T-helper 22 cell (primary cell): ENCODE measurements at places on chromosomes 11 and 22.

- no peak for DNase-seq
Observed at GRCh38 chr11:130932086-130932712, 15.9 kb upstream of the SNX19 start.

DNA sequence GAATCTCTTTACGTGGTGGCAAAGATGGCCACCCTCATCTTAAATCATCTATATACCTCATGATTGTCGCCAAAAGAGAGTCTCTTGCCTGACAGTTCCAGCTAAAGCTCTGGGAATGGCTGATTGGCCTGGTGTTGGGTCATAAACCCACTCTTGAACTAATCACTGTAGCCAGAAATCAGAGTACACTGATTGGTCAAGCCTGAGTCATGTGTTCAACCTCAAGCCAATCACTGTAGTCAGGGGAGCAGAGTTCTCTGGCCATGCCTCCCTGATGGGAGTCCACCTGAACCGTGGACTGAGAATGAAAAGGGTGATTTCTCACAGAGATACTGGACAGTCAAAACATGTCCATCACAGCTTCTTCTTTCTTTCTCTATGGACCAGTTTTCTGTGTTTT is 45.8 kb downstream of the RCN1 start:
- DNase-seq: no peak

DNA sequence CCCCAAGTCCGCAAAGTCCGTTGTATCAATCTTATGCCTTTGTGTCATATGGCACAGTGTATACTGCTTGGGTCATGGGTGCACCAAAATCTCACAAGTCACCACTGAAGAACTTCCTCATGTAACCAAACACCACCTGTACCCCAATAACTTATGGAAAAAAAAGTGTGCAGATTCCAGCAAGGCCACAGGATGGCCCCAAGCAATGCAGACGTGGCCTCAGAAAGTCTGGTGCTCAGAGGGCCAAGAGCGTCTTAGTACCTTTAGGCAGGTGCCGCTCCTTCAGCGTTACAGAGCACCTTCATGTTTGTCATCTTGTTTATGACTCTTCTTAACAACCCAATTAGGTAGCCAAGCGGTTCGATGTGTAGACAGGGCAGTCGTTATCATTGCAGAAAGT is 65.3 kb downstream of the PRDM11 start:
- no peak for DNase-seq

DNA sequence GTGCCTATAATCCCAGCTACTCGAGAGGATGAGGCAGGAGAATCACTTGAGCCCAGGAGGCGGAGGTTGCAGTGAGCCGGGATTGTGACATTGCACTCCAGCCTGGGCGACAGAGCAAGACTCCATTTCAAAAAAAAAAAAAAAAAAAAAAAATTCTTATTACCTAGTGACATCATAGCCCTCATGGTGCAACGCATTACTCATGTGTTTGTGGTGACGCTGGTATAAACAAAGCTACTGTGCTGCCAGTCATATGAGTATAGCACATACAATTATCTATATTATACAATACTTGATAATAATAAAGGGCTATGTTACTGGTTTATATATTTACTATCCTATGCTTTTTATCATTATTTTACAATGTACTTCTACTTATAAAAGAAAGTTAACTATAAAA is 41.2 kb downstream of the OR2AT4 start:
- no peak for DNase-seq

DNA sequence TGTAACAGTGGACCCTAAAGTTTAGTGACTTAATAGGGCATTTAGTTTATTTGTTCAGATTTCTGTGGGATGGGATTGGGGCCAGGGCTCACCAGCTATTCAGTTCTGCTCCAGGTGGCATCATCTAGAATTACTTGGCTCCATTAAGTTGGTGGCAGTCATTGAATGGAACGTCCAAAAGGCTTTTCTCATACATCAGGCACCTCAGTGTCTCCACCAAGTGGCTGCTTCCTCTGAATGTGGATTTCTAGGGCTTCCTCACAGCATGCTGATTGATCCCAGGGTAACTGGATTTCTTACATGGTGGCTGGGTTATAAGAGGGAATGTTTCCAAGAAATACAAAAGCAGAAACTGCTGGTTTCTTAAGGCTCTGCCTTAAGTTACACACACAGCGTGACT is 34.7 kb downstream of the USP47 start:
- DNase-seq: no peak

GRCh38 chr11:17979770-17980371 is 33.0 kb downstream of the SERGEF start:
- no peak for DNase-seq

- no peak for DNase-seq
Observed at GRCh38 chr11:47434011-47434786, 8.0 kb upstream of the PSMC3 start.

- no peak for DNase-seq
Observed at GRCh38 chr11:8442301-8442700, 151.7 kb downstream of the STK33 start.

DNA sequence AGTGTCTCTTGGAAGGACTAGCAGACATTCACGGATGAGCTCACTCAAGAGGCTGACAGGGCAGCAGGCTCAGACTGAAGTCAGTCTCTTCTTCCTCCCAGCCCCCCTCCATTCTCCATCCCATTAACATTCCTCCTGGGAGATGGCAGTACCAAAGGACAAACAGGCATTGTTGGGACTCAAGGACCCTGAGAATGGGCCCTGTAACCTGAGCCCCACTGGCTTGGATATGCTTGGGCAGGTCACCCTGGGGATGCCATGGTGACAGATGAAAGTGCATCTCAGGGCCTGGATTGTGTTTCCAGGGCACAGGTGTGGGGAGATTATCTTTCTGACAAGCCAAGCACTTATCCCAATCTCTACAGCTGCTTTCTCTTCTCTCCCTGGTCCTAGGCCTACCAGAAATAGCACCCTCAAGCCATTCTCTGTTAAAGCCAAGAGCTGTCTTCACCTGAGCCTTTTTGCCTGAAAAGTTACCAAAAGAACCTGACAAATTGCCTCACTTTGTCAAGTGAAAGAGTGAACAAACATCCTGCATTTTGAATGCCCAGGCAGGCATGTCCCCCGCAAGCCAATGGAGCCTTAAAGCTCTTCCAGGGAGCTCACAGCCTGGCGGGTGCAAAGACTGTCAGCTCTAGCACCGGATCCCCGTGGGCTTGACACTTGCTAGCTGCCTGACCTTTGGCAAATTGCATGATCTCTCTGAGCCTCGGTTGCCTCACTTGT is 366.0 kb upstream of the NARS2 start:
- no peak for DNase-seq

GRCh38 chr11:17224727-17225126 is 16.9 kb upstream of the PIK3C2A start:
- no peak for DNase-seq

DNA sequence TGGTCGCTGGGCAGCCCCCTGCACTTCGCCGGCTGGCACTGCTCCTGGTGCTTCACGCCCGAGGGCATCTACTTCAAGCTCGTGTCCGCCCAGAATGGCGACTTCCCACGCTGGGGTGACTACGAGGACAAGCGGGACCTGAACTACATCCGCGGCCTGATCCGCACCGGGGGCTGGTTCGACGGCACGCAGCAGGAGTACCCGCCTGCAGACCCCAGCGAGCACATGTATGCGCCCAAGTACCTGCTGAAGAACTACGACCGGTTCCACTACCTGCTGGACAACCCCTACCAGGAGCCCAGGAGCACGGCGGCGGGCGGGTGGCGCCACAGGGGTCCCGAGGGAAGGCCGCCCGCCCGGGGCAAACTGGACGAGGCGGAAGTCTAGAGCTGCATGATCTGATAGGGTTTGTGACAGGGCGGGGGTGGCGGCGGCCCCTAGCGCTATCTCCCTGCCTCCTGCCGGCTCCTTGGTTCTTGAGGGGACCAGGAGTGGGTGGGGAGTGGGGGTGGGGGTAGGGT is 13.5 kb upstream of the MIEF1 start:
- DNase-seq: no peak

GRCh38 chr11:69825037-69825834 is 6.0 kb upstream of the FGF3 start:
- no peak for DNase-seq

- no peak for DNase-seq
Observed at GRCh38 chr11:8749202-8749601, 66.6 kb downstream of the RPL27A start.

DNA sequence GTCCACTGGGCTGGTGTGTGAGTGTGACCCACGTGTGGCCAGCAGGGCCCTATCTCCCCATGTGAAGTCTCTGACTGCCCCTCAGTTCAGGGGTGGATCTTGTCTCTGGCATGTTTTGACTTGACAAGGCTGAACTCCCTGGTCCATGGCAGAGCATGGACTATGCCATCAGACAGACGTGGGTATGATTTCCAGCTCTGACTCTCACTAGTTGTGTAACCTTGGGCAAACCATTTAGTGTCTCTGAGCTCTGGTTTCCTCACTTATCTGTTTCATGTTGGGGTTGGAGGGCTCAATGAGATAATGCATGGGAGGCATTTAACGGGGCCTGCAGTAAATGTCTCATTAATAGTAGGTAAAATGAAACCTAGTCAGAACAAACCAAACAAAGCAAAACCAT is 254.5 kb upstream of the NARS2 start:
- DNase-seq: no peak

DNA sequence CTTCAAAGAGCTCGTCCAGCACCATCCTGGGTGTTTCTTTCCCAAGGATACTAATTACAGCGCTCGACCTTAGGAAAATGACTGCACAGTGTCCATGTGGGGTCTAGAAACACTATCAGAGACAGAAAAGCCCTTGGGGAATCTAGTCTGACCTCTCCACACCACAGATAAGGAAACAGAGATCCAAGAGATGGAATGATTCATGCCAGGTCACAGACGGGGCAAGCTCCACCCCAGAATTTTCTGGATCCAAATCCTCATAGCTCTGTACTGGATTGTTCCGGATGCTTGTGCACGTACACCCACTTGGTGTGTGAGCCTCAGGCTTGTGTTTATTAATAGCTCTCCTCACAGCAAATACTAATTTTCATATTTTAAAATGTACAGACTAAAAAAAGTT is 11.3 kb downstream of the ABTB2 start:
- DNase-seq: no peak

DNA sequence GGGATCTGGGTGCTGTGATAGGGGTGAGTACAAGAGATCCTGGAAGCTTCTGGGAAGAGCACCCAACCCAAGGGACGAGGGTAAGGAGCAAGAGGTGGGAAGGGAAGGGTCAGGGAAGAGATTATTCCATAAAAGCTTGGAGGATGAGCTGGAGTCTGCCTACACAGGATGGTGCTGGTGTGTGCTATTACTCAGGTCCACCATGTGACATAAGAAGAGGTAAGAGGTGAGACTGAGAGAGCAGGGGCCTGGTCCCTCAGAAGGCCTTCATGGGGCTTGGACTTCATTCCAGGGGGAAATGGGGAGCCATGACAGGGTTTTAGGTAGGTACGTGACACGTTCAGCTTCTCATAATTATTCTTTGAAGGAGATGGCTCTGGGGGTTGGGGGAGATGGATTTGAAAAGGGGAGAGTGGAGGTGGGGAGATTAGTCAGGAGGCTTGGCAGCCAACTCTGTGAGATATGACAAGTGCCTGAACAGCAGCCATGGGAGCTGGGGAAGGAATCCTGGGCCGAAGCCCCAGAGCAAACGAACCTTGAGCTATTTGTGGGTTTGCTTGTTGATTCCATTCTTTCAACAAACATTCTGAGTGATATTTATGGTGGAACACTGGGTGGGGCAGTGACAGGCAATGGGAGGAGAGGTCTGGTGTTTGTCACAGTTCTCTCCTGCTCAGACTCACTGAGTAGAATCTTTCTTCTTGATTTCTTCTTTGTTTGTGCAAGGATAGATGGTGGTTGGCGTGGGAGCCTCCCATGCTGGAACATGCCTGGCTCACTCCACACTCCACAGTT is 11.2 kb upstream of the NCAM1 start:
- no peak for DNase-seq

GRCh38 chr11:88535916-88536547 is 198.5 kb upstream of the CTSC start:
- DNase-seq: no peak

DNA sequence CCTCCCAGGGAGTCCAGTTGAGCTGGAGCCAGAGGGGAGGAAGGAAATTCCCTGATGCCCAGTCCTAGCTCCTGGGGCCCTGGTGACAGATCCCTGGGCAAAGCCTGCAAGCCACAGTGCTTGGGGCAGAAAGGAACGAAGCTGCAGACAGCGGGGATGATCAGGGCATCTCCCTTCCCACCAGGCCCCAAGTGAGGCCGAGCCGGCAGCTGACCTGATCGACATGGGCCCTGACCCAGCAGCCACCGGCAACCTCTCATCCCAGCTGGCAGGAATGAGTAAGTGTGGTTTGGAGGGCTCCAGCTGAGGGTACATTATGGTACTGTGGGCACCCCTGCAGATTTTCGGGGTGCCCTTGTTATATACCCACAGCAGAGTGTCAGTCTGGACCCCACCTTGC is 33.5 kb downstream of the TOM1 start:
- no peak for DNase-seq

GRCh38 chr11:33530815-33531214 is 169.8 kb downstream of the C11orf91 start:
- no peak for DNase-seq

DNA sequence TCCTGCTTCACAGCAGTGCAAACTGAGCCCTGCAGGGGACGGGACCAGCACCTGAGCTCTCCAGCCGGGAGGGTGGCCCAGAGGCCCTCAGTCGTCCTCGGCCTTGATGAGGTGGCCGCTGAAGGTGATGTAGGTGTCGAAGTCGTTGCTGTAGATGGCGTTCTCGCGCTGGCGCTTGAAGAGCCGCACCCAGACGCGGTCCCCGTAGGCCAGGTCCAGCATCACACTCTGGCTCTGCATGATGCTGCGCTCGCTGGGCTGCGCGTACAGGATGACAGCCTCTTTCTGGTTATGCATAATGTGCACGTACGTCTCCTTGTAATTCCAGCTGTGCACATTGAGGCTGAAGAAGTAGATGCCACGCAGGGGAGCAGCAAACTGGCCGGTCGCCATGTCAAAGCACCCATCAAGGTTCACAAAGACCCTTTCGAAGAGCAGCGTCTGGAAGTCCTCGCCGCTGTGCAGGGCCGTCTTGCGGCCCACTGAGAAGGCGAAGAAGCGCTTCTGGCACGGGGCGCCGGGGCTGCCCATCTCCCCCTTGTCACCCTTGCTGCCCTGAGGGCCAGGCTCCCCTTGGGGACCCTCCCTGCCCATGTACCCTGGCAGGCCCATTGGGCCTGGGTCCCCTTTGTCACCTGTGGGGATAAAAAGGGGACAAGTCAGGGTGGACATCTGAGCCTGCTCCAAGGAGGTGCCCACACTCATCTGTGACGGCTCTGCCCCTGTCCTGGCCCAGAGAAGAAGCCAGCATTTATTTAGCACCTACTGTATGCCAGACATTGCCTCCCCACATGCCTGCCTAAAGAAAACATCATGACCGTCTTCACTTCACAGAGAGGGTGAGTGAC is 5.7 kb downstream of the C1QTNF6 start:
- DNase-seq: no peak
